ENCODE measurements at places on chromosomes 5 and 9.

DNA sequence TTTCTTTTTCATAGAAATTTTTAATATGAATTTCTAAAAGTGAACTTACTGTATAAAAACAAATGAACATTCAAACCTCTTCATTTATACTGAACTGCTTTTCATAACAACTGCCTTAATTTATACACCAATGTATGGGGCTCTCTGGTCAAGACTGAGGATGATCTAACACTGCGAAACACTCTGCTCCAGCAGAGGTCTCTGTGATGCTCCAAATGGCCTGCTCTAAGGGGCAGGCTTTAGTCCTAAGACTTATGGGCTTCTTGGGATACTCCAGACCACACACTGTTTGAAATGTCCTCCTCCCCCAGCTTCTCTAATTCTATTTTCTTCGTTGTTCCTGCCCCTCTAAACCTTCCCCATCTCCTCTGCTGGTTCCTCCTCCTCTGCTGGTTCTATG lies 58.5 kb downstream of the LIFR start:
- no peaks in the 10 kb centered on the region for H3K36me3 ChIP-seq
- DNase-seq: no peak
- no peak overlapping the region for H3K4me3 ChIP-seq
- H3K27ac ChIP-seq: no peak overlapping the region
- H3K4me1 ChIP-seq: no peaks in the 10 kb centered on the region

- no peak for DNase-seq
- H3K36me3 ChIP-seq: no peaks in the 10 kb centered on the region
- H3K4me1 ChIP-seq: no peaks in the 10 kb centered on the region
- H3K4me3 ChIP-seq: no peak overlapping the region
- no peaks in the 10 kb centered on the region for H3K27me3 ChIP-seq
These were observed 149.1 kb upstream of the TRPM3 start for GRCh38 chr9:71270554-71270953.

DNA sequence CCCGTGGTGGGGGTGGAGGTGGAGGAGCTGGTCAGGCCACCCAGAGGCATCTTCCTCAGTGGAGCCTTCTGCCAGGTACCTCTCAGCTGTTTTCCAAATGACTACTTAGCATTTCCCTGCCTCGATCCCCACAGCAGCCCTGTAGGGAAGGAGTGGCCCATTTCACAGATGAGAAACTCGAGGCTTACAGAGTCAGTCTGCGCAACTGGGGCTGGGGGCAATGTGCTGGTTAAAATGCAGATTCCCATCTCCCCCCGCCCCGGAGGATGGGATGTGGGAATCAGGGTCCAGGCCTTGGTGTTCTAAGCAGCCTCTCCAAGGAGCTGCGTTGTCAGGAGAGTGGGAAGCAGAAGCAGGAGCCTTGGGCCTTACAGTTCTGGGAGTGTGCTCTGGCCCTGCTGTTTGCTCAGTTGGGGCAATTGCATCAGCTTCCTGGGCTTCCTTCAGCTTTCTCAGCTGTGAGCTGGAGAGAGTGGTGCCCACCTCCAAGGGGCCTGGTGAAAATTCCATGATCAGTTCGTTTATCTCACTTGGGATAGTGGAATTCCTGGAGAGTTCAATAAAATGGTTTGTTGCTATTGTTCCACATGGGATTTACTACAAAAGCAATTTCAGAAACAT lies 19.4 kb downstream of the ERGIC1 start:
- H3K4me1 ChIP-seq: peaks cover 71% of the 10 kb centered on the region
- DNase-seq: no peak
- H3K4me3 ChIP-seq: no peak overlapping the region
- no peaks in the 10 kb centered on the region for H3K27me3 ChIP-seq
- H3K36me3 ChIP-seq: no peaks in the 10 kb centered on the region

DNA sequence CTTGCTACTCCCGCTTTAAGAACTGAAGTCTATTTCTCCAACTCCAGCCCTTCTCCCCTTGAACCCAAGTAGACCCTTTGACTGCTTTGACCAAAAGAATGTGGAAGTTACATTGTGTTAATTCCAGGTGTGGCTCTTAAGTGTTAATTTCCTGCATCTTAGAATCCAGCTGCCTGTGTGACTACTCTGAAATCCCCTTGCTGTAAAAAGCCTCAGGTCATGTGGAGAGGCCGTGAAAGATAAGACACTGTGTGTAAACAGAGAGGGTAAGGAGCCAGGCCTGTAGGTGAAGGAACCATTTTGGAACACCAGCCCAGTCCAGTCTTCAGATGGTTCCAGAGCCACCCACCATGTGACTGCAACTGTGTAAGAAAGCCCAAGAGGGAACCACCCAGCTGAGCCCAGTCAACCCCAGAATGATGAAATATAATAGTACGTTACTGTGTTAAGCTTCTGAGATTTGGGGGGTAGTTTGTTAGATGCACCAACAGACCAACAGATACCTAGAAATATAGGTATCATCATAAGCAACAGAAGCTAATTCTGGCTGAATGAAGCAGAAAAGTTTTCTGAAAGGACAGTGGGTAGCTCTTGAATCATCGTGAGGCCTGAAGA lies 59.4 kb upstream of the CCDC112 start:
- no peaks in the 10 kb centered on the region for H3K4me1 ChIP-seq
- no peak overlapping the region for H3K4me3 ChIP-seq
- no peaks in the 10 kb centered on the region for H3K27me3 ChIP-seq
- no peak overlapping the region for H3K27ac ChIP-seq
- no peaks in the 10 kb centered on the region for H3K36me3 ChIP-seq

GRCh38 chr5:156367597-156367996 lies 40.6 kb downstream of the SGCD start:
- no peak overlapping the region for H3K4me3 ChIP-seq
- peak overlapping the region; percentile 31 for H3K27ac ChIP-seq
- no peaks in the 10 kb centered on the region for H3K36me3 ChIP-seq
- peak; percentile 83 for DNase-seq
- no peaks in the 10 kb centered on the region for H3K27me3 ChIP-seq
- peaks cover 50% of the 10 kb centered on the region for H3K4me1 ChIP-seq

DNA sequence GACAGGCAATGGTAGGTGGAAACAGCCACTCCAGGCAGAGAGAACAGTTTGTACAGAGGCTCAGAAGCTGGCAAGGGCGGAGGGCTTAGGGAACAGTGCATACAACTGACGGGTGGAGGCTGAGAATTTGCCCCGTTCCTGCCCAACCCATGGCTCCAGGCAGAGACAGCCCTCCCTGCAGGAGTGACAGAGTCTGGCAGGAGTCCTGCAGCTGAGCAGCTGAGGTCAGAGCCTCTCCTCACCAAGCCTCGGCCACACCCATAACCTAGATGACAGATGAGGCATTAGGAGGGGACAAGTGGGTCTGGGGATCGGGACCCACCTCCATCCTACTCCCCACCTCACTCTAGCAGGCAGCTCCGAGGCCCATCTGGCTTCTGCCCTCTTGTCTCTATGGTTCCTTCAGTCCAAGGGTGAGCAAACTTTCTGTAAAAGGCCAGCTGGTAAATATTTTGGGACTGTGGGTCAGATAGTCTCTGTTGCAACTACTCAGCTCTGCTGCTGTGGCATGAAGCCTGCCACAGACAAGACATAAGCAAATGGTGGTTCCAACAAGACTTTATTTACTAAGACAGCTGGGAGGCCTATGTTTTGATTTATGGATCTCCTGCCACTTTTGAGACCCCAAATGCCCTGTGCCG lies 83.7 kb downstream of the SH3TC2 start:
- H3K36me3 ChIP-seq: no peaks in the 10 kb centered on the region
- H3K4me1 ChIP-seq: peaks cover 55% of the 10 kb centered on the region
- no peak overlapping the region for H3K4me3 ChIP-seq
- peak overlapping the region; percentile 86 for H3K27ac ChIP-seq

DNA sequence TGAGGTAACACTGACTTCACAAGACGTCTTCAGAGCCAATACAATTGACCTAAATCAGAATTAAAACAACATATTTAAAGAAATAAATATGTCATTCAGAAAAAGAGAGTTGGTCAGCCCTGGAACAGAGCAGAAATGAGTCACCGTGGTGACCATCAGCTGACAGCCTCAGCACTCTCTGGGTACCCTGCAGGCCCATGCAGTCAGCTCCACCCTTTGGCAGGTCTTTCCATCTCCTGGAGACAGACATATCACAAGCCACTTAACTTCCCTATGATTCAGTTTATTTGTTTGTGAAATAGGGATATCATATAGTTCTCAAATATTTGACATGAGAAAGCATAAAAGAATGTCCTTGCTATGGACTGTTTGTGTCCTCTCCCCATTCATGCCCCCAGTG lies 151.6 kb upstream of the MEF2C start:
- no peaks in the 10 kb centered on the region for H3K36me3 ChIP-seq
- H3K4me3 ChIP-seq: no peak overlapping the region
- H3K27ac ChIP-seq: no peak overlapping the region

GRCh38 chr5:75536147-75536546 lies 24.5 kb downstream of the POLK start:
- no peak overlapping the region for H3K27ac ChIP-seq
- peaks cover 20% of the 10 kb centered on the region for H3K4me1 ChIP-seq
- no peak for DNase-seq
- H3K4me3 ChIP-seq: no peak overlapping the region
- no peaks in the 10 kb centered on the region for H3K27me3 ChIP-seq

- no peaks in the 10 kb centered on the region for H3K36me3 ChIP-seq
- H3K4me1 ChIP-seq: peaks cover 4% of the 10 kb centered on the region
- no peak for DNase-seq
- no peak overlapping the region for H3K4me3 ChIP-seq
- no peaks in the 10 kb centered on the region for H3K27me3 ChIP-seq
These were observed 5.0 kb upstream of the POLR1E start for GRCh38 chr9:37480759-37481158.

DNA sequence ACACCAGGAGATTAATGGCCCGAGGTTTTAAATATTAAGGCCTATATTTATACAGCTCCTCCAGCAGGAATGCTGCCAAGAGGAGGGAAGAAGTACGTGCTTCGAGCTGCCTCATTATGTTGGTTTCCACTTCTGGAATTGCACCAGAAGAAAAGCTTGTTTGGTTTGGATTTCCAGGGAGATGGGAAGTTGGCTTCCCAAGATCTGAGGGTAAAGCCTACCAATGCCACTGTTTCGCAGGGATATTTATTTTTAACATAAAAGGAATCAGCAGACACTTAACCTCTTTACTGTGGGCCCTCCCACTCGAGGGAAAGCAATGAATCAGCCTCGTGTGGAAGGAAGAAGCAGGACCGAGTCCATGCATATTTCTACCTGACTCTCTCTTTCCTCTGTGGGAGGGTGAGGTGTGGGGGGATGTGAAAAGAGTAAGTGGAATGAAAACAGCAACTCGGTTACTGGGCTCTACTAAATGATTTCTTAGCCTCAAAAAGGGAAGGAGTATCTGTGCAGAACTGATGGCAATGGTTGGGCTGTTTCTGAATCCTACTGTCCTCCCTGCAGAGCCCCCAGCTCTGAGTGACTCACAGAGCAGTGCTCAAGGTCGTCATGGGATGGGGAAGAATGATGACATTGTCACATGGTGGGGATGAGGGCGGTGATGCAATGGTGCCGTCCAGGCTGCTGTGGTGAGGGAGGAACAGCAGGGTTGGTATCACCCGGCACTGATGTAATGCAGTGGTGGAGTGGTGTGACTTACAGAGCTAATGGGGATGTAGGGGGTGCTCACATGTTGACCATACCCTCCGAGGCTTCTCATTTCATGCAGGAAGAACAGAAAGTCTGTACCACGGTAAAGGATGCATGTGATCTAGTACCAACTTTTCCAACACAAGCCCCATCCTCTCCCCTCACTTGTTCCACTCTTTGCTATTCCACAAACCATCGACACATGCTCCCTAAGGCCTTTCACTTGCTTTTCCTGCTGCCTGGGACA lies 215.0 kb upstream of the PANK3 start:
- no peak overlapping the region for H3K27ac ChIP-seq
- no peaks in the 10 kb centered on the region for H3K4me1 ChIP-seq
- H3K27me3 ChIP-seq: no peaks in the 10 kb centered on the region
- no peaks in the 10 kb centered on the region for H3K36me3 ChIP-seq
- no peak overlapping the region for H3K4me3 ChIP-seq

DNA sequence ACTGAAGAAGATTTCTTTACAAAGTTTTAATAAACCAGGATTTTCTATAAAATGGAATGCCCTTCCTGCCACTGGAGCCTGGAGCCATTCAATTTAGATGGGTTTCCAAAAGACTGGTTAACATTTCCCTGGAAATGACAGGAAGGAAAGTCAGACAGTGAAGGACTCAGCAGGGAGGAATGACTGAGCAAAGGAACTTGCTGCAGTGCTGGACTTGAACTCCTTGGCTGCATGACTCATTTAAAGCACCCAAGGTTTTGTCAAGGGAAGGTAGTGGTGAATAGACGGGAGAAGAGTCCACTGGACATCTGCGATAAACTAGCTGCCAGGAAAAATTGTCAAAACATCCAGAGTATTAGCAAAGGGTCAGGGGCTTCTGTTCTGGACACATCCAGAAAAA lies 163.8 kb upstream of the SLC28A3 start:
- no peaks in the 10 kb centered on the region for H3K4me1 ChIP-seq
- no peak overlapping the region for H3K27ac ChIP-seq
- no peaks in the 10 kb centered on the region for H3K36me3 ChIP-seq
- no peak overlapping the region for H3K4me3 ChIP-seq
- no peaks in the 10 kb centered on the region for H3K27me3 ChIP-seq
- DNase-seq: no peak

- peaks cover 32% of the 10 kb centered on the region for H3K4me1 ChIP-seq
- H3K27me3 ChIP-seq: no peaks in the 10 kb centered on the region
- no peak overlapping the region for H3K4me3 ChIP-seq
- no peak overlapping the region for H3K27ac ChIP-seq
These were observed 447.8 kb upstream of the CD180 start for GRCh38 chr5:67644221-67644920.

DNA sequence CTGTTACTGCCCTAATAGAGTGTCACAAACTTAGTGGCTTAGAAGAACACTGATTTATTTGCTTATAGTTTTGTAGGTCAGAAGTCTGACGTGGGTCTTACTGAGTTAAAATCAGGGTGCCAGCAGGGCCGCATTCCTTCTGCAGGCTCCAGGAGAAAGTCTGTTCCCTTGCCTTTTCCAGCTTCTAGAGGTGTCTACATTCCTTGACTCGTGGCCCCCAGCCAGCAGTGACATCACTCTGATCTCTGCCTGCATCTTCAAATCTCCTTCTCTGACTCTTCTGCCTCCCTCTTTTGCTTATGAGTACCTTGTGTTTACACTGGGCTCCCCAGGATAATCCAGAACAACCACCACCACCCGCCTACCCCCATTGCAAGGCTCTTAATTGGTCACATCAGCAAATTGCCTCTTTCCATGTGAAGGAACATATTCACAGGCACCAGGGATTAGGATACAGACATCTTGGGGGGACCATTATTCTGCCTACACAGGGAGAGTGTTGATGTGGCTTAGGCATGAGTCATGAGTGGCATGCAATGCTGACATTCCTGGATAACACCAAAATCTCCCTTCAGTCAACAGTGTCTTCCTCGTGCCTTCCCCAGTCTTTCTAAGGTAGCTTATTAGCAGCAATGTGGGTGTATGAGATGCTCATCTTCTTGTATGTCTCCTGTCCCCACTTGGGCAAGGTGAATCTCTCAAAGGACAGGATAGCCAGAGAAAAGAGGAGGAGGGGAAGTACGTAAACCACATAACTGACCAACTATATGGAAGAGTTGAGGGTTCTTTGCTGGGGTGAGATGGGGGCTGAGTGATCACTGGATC lies 24.4 kb downstream of the CYFIP2 start:
- no peaks in the 10 kb centered on the region for H3K27me3 ChIP-seq
- no peak overlapping the region for H3K4me3 ChIP-seq
- peaks cover 16% of the 10 kb centered on the region for H3K4me1 ChIP-seq
- H3K36me3 ChIP-seq: no peaks in the 10 kb centered on the region
- H3K27ac ChIP-seq: no peak overlapping the region

Measured in gastrocnemius medialis (tissue), 4 donors.